ENCODE measurements at places on chromosomes 5 and 9.
A peak's percentile ranks its signal among the peaks of the same experiment; 100 is the strongest.

GRCh38 chr5:534743-535671 lies 10.8 kb upstream of the SLC9A3 start:
- no peak for DNase-seq

- DNase-seq: no peak
Observed at GRCh38 chr5:67693956-67694809, 497.6 kb upstream of the CD180 start.

GRCh38 chr5:65832603-65833228 lies 93.7 kb upstream of the ERBIN start:
- DNase-seq: no peak

- no peak for DNase-seq
Observed at GRCh38 chr5:178538741-178539229, 51.4 kb downstream of the COL23A1 start.

- DNase-seq: no peak
Observed at GRCh38 chr9:15416880-15417279, 5.8 kb upstream of the SNAPC3 start.

DNA sequence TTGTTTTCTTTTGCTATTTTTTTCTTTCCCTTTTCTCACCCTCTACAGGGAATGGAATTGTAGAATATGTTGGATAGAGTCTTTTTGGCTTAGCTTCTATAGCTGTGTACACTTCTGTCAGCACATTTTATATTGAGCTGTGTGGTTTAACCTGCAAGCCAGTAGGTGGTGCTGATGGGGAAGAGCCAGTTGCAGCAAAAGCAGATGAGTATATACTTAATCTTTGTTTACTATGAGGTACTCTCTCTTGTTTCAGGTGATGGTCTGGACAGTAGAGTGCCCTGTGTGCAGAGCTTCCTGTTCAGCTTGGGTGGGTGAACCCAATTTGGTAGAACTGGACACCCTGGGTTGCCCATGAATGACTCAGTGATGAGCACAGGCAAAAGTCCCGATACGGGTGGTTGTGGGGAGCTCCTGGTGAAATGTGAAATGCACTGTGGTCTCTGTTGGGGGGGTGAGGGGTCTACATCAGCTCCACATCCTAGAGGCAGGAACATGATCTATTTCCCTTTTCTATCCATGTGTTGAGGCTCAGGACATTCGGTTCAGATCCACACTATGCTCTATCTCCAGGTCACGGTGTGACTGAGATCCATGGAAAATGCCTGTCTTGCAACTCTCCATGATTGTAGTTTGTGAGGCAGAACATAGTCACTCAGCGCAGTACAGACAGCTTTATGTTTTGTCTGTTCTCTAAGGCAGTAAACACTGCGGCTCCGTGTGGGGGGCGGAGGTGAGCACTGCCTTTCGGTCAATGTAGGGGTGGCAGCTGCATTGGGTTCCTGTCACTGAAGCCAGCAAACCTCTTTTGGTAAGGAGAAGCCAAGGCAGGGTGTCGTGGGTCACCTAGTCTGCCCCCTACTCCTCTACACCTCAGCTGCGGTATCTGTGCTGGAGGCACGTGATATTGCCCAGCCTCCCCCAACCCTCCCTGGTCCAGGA lies 353.2 kb downstream of the PRR16 start:
- DNase-seq: no peak

DNA sequence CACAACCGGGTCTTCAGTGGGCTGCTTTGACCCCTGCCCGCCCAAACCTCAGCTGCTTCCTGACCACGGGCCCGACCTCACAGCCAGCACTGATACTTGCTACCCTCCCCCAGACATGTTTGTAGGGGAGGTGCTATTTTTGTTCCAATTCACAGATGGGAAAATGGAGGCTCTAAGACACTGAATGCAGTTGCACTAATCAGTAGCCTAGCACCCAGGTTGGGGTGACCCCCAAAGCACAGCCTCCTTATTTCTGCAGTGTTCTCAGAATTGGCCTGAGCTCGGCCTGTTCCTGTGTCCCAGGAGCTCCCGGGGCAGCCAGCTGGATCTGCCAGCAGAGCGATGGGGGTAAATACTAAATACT lies 22.6 kb downstream of the LAMC3 start:
- DNase-seq: no peak

DNA sequence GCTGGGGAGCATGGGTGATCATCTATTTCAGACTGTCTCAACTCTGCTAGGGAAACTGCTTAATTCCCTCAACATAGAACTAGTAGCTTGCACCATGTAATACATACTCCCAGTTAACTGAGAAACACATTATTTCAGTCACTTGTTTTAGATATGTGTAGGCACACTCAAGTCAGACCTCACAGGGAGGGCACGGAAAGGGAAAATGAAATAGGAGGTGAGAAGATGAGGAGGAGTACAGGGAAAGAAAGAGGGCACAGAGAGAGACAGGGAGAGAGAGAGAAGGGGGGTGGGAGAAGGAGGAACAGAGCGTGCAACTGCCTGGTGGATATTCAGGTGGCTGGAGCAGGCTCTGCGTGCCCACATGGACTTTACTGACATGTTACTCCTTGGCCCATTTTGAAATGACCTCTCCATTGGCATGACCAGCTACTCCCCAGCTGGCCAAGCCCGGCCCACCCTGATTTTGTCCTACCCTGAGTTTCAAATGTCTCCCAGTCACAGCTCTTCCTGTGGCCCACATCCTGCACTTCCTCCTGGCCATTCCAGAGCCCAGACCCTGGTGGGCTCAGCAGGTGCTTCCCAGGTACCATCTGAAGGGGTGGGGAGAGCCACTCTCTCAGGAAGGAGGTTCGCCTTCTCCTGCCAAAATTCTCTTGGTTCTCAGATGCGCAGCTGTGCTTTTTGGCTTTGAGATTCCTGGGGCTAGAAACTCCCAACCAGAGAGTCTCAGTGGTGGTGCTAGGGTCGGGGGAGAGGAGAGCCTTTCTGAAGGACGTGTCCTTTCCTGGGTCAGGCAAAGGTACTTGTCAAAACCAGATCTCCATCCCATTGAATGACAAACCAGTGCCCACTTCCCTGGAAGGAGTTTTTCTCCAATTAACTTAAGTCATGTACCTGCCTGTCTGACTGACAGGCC lies 229.4 kb downstream of the FSTL4 start:
- DNase-seq: no peak

- no peak for DNase-seq
Observed at GRCh38 chr9:16341177-16341576, 529.3 kb downstream of the BNC2 start.

DNA sequence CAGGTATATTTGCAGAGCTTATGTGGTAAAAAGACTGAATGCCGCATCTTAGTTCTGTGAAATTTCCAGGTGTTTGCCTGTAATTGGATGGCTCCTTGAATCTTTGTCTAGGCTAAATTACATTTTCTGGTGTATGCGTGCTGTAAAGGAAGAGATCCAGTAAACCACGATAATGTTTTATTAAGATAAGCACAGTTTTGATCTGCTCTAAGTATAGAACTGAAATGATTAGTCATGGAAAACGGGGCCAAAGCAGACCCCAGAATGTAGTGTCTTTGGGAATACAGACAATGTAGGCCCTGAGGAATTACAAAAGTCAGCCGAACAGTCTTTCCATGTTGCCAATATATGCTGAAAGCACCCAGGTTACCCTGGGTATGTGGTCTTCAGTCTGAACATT lies 257.3 kb downstream of the FANCC start:
- no peak for DNase-seq

- DNase-seq: peak; percentile 63
Observed at GRCh38 chr5:139847790-139848507, 52.3 kb downstream of the PSD2 start.

GRCh38 chr5:180001742-180002141 lies 69.8 kb downstream of the RNF130 start:
- DNase-seq: no peak

DNA sequence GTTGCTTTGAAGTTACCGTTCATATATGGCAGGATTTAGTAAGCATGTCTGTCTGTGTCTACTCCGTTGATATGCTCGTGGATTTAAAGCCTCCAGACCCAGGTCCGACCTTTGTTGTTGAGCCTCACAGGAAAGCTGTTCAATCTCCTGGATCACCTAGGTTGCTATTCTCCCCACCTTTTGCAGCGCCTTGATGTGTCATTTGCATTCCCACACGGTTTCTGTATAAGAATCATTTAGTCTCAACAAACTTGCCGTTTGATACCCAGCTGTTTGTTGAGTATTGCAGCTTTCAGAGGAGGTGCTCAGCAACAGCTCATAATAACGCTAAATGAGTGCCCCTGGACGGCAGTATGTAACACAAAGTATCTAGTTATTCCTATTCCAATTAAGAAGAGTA lies 1.2 kb upstream of the ADGRV1 start:
- no peak for DNase-seq

- no peak for DNase-seq
Observed at GRCh38 chr5:172768573-172769341, 2.2 kb downstream of the DUSP1 start.

GRCh38 chr9:127197186-127197860 lies 67.3 kb upstream of the GARNL3 start:
- DNase-seq: no peak

DNA sequence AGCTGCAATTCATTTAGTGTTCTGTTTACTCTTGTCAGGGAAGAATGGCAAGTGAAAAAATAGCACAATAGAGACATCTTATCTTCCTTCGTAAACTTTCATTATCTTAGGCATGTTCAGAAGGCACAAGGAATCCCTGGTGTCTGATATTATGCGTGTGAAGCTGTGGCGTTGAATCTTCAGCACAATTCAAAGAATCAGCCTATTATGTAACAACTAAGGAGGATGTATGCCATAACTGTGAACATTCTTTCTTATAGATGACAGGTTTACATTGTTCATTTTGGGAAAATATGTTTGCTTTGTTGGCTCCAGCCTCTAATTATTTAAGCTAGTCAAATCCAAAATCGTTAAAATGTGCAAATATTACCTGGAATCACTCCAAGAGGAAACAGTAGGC lies 446.1 kb downstream of the ANXA1 start:
- DNase-seq: no peak

- no peak for DNase-seq
Observed at GRCh38 chr5:63053019-63053638, 474.5 kb downstream of the LRRC70 start.

DNA sequence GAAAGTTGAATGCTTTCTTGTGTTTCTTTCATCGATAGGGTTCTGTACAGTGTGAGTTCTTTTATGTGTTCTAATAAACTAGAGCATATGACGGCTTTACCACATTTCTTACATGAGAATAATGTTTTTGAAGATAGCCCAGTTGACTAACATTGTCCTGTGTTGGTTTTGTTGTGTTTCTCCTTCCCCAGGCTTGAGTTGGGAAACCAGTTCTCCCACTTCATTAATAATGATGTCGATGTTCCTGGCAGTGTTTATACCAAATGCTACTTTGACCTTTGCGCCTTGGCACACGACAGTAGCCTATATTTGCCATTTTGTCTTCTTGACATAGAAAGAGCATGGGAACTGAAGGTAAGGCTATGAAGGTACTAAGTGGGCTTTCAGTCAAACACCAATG lies 14.4 kb upstream of the ZNF782 start:
- DNase-seq: no peak

GRCh38 chr5:141328231-141328630 lies 2.1 kb upstream of the PCDHGA1 start:
- no peak for DNase-seq

- no peak for DNase-seq
Observed at GRCh38 chr9:129719135-129719534, 33.7 kb downstream of the PTGES start.

DNA sequence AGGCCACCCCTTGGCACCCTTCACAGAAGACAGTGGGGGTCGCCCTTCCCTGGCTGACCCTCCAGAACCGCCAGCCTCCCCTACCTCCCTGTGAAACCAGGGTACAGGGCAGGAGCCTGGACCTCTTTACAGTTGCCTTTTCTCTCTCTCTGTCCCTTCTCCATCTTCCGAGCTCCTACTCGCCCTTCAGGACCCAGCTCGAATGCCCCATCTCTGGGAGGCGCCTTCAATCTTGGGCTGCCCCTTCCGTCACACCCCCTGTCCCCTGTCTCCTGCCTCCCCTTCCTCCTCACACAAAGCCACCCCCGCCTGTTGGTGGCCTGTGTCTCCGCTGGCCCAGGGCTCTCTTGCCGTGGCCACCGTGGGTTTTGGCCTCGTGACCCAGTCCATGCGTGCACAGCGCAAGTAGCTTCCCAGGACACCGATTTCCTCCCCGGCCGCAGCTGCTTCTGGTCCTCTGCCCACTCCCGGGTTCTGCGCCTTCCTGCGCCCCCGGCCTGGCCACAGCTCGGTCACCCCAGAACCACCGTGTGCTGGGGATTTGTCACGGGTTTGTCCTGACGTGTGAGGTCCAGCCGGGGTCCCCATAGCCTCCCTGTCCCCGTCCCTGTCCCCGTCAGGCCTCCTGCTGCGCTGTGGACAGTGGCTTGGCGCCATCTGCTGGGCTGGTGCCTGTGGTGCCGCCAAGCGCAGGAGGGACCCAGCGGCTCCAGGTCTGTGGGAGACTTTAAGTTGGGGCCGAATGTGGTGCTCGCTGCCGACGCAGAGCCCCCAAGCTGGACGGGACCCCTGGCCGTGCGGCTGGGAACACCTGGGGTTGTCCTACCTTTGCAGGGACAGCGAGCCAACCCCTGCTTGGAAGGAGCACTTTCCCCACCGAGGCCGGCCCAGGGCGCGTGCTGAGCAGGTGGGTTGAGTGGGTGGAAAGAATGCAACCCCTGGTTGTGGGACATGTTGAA lies 4.0 kb upstream of the TMEM250 start:
- DNase-seq: peak; percentile 58

GRCh38 chr5:143812085-143812705 lies at the start of gene HMHB1:
Gene HMHB1, plus strand, starts transcription at chr5:143812161.
- DNase-seq: no peak

DNA sequence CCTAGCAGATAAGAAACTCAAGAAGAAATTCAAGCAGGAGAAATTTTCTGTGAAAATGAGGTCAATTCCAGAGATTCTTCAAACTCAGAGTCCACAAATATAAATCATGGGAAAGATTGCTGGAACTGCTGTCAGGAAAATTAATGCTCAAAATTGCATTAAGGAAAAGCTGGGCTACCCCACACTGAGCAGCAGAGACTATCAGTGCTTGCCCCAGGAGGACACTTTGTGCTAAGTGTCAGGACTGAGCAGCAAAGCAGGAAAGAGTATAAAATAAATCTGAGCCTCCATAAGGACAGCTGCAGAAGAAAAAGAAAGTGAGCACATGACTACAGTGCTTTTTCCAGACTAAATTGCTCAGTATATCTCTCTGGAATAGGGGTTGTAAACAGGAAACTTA lies 81.6 kb downstream of the RGS7BP start:
- DNase-seq: no peak

- DNase-seq: no peak
Observed at GRCh38 chr9:9523476-9524139, 1089.2 kb downstream of the PTPRD start.

DNA sequence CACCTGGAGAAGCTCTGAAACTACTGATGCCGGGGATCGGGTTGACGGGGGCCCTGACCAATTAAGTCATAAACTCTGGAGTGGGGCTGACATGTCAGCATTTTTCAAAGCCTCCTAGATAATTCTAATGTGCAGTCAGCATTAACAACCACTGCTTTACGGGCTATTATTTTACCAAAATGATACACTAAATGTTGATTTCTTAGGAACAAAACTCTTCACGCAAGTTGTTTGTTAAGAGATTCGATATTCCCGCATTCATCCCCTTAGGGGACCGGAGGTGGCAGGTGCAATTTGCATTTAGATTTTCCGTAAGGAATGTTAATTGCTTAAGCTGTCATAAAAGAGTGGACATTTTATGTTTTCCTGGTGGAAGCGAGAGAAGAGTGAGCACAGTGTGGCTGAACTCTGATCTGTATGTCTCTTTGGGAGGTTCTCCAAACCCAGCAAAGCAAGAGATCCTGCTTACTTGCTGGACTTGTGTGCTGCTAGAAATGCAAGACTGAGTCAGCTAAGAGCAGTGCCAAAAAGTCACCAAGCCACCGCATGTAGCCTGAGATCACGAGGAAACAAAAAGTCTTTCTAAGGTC lies 77.6 kb downstream of the UGCG start:
- no peak for DNase-seq

GRCh38 chr9:86069206-86069869 lies 30.0 kb downstream of the GOLM1 start:
- DNase-seq: no peak

All from stimulated activated CD8-positive, alpha-beta memory T cell treated with anti-CD3 and anti-CD28 coated beads, Interleukin-15, amount 100 ng/mL, for 48 hours (primary cell).